ENCODE measurements at places on chromosomes 6 and 20. TPM values are rescaled to one million over a fixed set of nuclear protein-coding genes. Genes with fewer than 3 reads are reported as not detected.

DNA sequence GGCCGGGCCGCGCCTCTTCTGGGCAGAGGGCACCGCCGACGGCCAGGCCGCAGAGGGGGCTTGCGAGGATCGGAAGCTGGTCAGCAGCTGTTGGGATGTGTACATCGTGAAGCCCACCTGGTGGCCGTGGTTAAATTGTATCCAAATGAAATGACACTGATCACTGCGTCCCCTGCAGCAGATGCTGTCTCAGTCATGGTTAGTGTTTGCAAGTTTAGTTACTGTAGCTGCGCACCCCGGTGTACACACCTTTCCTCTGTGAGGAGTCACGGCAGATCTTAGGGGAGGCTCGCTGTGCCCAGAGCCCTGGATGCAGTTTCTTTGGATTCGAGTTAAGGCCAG lies 653 bp downstream of the NAA20 start:
- no peak for DNase-seq

DNA sequence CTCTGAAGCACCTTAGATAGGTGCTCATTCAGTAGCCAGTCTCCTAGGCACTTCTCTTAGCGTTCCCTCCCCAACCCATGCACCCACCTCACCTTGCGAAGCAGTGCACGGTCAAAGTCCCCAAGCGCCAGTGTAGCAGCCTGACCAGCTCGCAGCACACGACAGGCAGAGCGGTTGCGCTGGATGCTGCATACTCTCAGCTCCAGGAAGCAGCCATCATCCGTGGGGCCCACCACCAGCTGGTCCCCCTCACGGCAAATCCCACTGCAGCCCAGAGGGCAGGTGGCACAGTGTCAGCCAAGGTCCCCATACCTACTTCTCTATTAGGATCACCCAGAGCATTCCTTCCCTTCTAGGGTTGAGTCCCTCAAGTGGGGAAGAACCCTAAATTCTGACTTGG lies 6.5 kb downstream of the GTPBP2 start:
- DNase-seq, result no peak

SNRPB gene
- total RNA-seq, result 533 TPM

BANF2 gene
- total RNA-seq, result not detected

FAM110A gene
- 21.1 TPM for total RNA-seq
